ENCODE measurements at places on chromosomes 12 and 14. TPM values are rescaled to one million over a fixed set of nuclear protein-coding genes. Genes with fewer than 3 reads are reported as not detected.

KLRC4 gene
- 0.22 TPM for polyA plus RNA-seq

AMDHD1 gene
- polyA plus RNA-seq = 14.4 TPM

FGF6 gene
- not detected for polyA plus RNA-seq

SERPINA5 gene
- polyA plus RNA-seq = 89.2 TPM

NCOR2 gene
- 194 TPM for polyA plus RNA-seq

DTX3 gene
- polyA plus RNA-seq = 136 TPM

INHBC gene
- polyA plus RNA-seq = not detected

CRIP2 gene
- 141 TPM for polyA plus RNA-seq

SLC41A2 gene
- 3.0 TPM for polyA plus RNA-seq

SOAT2 gene
- polyA plus RNA-seq = 0.48 TPM

GUCY2C gene
- not detected for polyA plus RNA-seq

SPTSSA gene
- 205 TPM for polyA plus RNA-seq

LMNTD1 gene
- not detected for polyA plus RNA-seq

KCNH3 gene
- polyA plus RNA-seq = 0.07 TPM

TOMM20L gene
- not detected for polyA plus RNA-seq

CCDC38 gene
- polyA plus RNA-seq = 0.44 TPM

MYRFL gene
- 0.91 TPM for polyA plus RNA-seq

DNAL1 gene
- polyA plus RNA-seq = 3.6 TPM

NKX2-1 gene
- not detected for polyA plus RNA-seq

EIF2S1 gene
- 260 TPM for polyA plus RNA-seq

TSFM gene
- 31.5 TPM for polyA plus RNA-seq

DNAJC22 gene
- polyA plus RNA-seq = 0.48 TPM

SYCP3 gene
- polyA plus RNA-seq = 0.37 TPM

Measured in adrenal gland (tissue), 19 donors.